ENCODE measurements at places on chromosomes 4 and X. TPM values are rescaled to one million over a fixed set of nuclear protein-coding genes. Genes with fewer than 3 reads are reported as not detected.

- DNase-seq, result no peak
These were observed 22.3 kb upstream of the THOC2 start for GRCh38 chrX:123755107-123755506.

DNA sequence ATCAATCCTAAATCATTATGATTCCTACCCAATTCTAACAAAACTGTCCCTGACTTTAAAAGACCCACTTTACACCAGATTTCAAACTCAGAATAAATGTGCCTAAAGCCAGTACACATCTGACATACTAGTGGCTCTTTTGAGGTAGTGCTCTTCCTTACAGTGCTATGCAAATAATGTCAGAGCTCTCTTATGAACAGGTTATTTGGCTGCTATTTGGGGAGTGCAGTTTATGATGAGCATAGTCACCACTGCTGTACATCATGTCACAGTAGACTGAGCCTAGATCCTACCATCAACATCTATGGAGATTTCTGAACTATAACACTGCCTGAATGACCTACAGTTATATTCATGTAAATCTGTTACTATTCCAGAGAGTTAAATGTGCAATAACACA is 50.4 kb upstream of the PAGE5 start:
- no peak for DNase-seq

DNA sequence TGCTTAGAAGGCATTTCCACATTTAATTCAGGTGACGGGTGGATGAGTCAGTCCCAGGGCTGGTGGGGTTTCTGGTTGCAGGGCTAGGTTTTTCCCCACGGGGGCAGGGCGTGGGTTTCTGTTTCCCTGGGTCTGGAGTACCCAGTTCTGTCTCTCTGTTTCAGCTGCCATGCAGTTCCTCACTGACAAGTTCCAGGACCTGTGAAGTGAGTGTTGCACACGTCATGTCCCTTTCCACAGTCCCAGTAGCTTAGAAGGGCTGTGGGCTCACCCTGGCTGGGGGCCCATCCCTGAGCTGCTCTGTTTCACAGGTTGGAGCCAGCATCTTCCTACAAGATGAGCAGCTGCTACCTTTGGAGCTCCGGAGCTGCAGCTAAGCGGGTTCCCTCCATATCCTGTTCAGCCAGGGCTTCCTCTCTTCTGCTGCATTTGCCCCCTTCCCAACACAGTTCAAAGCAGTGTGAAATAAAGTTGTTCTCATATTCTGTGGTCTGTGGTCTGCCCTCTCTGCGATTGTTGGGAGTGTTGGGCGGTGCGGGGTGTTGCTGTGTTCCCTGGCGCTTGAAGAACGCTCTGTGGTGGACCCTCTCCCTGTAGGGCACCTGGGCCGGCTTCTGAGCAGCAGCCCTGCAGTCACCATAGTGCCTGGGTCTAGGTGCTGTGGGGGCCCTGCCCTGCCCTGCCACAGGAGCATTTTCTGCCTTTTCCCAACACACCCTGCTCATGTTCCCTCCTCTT is 3.9 kb downstream of the LOC101059915 start:
- no peak for DNase-seq

DNA sequence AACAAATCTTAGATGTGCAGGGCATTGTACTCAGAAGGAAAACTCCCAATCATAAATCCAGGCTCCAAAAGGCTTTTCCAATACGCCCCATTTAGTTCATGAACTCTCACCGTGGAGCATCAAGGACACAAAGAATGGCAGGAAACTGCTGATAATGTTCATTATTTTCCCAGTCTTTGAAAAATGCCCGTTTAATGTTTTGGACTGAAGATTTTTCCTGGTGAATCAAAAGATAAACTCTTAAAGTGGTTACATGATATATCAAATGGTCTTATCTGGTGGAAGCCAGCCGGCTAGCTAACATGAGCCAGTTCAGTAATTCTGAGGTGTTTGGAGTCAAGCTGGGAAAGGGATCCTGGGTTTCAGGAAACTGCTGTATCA is 62.1 kb upstream of the AP1S2 start:
- no peak for DNase-seq

DNA sequence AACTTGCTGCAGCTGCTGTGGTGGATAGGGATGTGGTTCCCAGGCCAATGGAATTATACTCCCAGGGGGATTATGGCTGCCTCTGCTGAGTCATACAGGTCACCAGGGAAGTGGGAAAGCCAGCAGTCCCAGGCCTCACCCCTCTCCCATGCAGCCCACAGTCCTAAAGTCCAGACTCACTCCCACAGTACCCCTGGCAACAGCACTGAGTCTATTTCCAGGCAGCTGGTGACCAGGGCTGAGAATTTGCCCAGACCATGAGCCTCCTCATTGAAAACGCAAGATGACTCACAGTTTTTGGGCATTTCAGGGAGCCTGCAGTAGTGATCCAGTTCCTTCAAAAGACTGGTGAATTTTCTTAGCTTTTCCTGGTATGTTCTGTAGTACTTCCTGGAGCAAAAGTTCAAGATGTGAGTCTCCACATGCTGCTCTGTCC is 137.6 kb downstream of the NPNT start:
- DNase-seq, result no peak

DNA sequence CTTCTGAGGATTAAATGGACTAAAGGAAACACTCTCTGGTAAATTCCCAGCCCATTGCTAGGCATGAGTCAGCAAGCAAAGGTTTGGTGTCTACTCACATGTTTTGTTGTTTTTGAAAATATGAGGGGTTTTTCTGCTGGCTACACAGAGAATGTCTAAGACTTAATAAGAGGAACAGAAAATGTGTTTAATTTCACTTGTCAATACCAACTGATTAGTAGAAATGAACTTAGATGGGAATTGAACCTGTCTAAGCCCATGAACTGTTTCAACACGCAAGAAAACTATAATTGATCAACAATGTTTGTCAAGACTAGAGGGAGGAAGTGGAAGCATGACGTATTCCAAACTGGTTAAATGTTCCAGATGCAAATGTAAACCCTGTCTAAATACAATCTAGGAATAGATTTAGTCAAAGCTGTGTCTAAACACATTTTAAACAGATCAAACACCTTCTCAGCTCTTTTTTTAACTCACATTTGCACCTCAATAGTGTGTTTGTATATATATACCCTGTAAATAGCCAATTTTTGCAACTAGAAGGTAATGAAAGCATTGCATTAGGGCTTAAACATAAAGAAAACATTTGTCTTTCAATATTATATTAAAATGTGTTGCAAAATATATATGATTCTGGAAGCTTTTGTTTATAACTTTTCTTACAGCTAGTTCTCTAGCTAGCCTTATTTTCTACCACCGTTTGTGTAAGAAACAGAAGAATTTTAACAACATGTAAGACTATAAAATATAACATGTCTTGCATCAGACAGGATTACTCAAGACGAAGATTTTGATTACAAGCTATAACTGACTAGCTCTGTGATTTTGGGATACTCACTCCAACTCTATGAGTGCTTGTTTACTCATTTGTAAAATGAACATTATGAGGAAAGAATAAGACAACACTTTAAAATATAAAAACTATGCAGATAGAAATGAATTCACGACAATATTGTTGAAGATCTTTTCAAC is 607.8 kb downstream of the FSTL5 start:
- no peak for DNase-seq

- DNase-seq, result no peak
These were observed 112.0 kb downstream of the VEGFC start for GRCh38 chr4:176680668-176681180.

GRCh38 chr4:108078024-108078733 is 88.5 kb downstream of the HADH start:
- no peak for DNase-seq

DNA sequence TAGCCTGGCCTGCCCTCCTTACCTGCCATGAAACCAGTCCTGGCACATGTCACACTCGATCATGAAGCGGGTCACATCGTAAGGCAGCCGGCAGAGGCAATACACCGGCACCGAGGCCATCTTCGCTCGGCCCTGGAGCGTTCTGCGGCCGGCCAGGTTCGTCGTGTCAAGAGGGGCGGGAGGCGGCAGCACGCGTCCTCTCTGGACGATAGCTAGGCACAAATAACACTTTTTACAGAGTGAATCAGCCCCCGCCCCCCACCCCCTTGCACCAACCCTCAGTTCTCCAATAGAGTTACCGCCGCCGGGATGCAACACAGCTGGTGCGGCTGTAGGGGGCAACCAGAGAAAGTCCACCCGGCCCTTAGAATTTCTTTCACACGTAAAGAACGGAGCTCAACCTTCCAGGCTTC is 1.7 kb downstream of the PHF8 start:
- DNase-seq, result peak; percentile 25

DNA sequence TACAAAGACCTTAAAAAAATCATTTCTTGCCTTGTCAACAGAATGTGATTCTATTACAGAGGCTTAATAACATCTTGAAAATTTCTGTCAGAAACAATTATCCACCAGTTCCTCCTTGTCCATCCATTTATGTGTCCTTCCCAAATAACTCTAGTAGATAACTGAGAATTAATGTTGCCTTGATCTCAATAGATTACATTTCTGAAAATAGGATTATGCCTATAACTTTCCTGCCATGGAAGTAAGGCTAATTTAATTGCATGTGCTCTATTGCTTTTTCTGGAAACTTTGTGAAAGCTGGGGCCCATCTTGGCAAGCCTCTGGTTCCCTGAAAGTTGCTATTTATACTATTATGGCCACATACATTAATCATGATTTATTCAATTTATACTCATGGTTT is 76.2 kb upstream of the UNC5C start:
- no peak for DNase-seq

GRCh38 chrX:17520016-17520615 is 145.1 kb downstream of the NHS start:
- no peak for DNase-seq

- peak; percentile 7 for DNase-seq
These were observed 407.1 kb downstream of the SPOCK3 start for GRCh38 chr4:166827167-166827566.

GRCh38 chr4:43496602-43497001 is 604.1 kb downstream of the GRXCR1 start:
- no peak for DNase-seq

- DNase-seq, result peak; percentile 63
These were observed 33.7 kb upstream of the RP2 start for GRCh38 chrX:46803140-46803539.

DNA sequence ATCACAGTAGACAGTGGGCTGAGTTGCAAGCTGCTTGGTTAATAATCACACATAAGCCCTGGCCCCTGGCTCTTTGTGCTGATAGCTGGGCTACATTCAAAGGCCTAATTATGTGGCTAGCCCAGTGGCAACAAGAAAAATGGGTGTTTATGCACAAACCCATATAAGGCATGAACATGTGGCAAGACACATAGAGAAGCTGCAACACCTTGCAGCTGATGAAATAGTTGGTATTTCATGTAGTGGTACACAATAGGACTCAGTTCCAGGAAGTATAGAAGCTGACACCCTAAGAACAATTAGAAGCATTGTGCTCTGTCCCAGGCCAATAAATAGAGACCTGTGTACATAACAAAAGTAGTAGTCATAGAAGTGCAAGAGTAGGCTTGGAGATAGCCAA is 14.6 kb upstream of the ZNF630 start:
- peak; percentile 33 for DNase-seq

- DNase-seq, result no peak
These were observed 32.1 kb upstream of the RAPGEF2 start for GRCh38 chr4:159070742-159071141.

DNA sequence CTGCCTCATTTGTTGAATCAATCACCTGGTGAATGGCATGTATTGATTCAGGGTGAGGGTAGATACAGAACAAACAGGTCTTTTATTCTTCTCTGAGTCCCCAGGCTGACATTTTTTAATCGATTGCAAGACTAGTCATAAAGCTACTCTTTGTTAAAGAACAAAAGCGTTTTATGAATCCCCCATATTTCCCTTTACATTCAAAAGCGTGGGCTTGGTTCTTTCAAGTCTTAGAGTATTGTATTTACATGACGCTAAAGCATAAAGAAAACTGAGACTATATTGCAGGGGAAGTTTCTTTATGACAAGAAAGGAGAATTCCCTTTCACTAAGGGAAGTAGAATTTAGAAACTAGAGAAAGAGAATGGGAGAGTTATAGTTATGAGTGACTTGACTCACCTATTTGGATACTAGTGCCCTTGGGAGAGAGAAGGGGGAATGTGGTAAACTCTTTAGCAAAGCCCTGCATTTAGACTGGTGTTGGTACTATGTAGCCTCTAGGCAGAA is 69.3 kb upstream of the PDE5A start:
- no peak for DNase-seq

- no peak for DNase-seq
These were observed 14.0 kb upstream of the GLOD5 start for GRCh38 chrX:48747415-48748016.

DNA sequence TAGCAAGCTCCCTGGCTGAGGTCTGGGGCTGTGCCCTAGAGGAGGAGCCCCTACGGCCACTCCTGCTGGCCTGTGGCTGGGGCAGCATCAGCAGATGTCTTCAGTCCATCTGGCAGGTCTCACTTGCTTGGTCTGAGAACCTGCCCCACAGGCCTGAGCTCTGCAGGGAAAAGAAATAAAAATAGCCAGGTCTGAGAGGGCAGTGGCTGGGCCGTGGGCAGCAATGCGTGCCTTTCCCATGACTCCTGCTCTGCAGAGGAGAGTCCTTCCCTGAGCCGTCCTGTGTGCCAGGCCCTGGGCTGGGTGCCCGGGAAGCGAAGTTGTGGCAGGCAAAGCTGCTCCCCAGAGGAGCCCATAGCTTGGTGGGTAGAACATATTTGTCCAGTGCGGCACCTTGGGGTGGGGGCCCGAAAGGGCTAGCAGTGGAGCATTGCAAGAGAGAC is 11.3 kb upstream of the KIAA0232 start:
- DNase-seq, result no peak

GRCh38 chrX:76893930-76894329 is 466.4 kb downstream of the MAGEE1 start:
- no peak for DNase-seq

DNA sequence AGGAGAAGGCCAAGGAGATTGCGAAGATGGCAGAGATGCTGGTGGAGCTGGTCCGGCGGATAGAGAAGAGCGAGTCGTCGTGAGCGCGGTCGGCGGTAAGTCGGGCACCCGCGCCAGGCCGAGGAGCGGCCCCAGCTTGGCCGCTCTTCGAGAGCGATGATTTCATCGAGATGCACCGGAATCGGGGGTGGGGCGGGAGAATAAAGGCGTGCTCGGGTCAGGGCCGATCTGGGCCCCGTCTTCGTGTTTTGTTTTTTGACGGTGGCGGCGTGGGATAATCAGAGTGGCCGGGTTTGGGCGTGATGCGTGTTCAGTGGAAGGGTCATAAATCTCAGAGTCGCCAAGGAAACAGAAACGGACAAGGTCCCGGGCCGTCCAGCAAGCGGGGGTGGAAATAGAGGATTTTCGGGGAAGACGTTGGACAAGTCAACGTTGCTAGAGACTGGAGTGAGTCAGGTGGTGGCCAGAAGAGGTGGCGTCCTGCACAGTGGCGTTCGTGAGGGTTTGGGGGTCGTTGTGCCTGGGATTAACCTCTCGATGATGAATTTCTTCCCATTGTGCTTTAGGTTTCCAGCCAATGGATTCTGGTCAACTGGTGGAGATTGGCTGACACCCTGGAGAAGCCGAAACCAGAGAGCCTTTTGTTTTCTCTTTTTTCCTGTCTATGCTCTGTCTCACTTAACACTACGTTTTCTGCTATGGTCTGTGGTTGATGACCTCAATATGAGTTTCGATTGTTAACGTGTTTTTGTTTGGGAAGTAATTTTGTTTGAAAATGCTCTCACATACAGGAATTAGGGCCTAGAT is 882 bp downstream of the MRFAP1 start:
- peak; percentile 79 for DNase-seq

Gene ASB9
- polyA plus RNA-seq, result 0.54 TPM

Gene HTRA3
- polyA plus RNA-seq, result 3.8 TPM

Gene MAP3K15
- polyA plus RNA-seq, result 0.18 TPM

Gene MID1
- 5.9 TPM for polyA plus RNA-seq

Gene MAGEB2
- not detected for polyA plus RNA-seq

Gene TEX13D
- polyA plus RNA-seq, result not detected

Gene HSFX4
- polyA plus RNA-seq, result not detected

Gene TMPRSS11A
- polyA plus RNA-seq, result not detected

Gene GLRA2
- 0.33 TPM for polyA plus RNA-seq
